ENCODE measurements at places on chromosomes 6 and 20.

DNA sequence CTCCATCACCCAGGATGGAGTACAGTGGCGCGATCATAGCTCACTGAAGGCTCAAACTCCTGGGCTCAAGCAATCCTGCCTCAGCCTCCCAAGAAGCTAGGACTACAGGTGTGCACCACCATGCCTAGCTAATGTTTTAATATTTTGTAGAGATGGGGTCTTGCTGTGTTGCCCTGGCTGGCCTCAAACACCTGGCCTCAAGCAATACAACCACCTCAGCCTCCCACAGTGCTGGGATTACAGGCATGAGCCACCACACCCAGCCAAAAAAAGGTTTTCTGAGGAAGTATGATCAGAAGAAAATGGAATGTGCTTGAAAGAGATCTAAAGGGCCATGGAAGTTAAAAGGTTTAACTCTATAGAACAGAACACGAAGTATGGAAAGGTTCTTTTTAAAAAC, 8.7 kb downstream of the RBBP9 start:
- no peak for DNase-seq

DNA sequence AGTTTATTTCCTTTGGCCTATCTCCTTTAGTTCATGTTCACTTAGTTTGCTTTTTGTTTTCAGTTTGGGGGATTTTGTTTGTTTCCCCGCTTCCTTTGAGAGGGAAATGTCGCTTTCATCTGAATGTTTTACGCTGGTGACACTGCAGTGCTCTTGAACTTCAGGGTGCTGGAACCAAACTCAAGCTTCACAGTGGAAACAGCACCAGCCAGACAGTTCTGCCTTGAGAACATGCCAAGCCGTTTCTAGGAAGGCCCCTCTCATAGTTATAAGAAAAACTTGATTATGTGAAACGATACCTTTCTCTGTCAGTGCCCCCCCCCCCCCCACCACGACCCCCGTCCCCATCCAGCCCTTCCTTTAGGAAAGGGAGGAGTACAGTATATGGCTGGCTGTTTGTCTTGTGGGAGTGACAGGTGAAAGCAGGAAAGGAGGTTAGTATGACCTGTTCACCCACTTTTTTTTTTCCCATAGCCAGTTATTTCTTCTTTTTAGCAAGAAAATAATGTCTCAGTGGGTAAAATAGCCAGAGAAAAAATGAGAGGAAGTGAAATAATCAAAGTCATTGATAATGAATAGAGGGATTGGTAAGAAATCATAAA, 130.1 kb downstream of the LRRC1 start:
- DNase-seq = no peak

DNA sequence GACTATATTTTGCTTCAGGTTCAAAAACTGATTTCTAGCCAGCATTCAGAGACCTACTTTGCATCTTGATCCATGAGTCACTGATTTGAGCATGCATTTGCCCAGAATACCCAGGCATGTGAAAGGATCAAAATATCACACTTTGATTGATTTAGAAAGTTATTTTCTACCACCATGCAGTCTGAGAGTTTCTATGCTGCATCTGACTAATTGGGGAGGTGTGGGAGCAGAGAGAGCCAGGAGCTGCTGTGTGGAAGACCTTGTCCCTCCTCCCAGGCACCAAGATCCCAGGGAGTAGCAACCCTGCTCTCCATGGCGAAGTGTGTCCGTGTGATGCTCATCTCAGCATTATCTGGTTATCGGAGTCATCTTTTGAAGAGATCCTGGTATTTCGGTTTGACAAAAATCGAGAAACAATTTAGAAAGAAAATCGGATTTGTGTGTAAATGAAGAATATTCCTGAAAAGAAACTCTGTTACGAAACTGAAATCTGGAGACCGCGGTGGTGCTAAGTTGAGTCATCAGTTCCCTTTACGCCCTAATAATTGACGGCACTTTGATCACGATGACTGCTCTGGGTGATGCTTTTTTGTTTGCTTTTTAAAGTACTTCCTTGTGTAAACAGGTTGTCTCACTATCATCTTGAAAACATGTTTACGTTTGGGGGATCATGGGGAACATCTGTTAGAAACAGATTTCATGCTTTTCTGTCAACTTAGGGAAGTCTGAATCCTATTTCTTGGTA, 193.4 kb downstream of the BACH2 start:
- no peak for DNase-seq

DNA sequence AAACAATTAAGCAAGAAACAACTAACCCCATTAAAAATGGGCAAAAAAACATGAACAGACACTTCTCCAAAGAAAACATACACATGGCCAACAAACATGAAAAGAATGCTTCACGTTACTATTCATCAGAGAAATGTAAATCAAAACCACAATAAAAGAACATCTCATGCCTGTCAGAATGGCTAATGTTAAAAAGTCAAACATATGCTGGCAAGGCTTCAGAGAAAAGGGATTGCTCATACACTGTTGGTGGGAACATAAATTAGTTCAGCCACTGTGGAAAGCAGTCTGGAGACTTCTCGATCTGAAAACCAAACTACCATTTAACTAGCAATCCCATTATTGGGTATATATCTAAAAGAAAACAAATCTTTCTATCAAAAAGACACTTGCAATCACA, 217.5 kb downstream of the TINAG start:
- no peak for DNase-seq

- DNase-seq = peak; percentile 45
Measured at GRCh38 chr6:31822036-31822821, 5.3 kb upstream of the HSPA1B start.

DNA sequence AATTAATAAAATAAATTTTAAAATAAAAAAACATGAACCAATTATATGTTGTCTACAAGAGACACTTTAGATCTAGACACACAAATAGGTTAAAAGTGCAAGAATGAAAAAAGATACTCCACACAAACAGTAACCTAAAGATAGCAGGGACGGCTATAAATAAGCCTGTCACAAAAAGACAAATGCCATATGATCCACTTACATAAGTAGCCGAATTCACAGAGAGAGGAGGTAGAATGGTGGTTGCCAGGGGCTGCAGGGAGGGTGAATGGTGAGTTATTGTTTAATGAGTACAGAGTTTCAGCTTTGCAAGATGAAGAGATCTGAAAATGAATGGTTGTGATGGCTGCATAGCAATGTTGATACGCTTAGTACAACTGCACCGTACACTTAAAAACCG, 32.7 kb downstream of the KATNA1 start:
- no peak for DNase-seq

DNA sequence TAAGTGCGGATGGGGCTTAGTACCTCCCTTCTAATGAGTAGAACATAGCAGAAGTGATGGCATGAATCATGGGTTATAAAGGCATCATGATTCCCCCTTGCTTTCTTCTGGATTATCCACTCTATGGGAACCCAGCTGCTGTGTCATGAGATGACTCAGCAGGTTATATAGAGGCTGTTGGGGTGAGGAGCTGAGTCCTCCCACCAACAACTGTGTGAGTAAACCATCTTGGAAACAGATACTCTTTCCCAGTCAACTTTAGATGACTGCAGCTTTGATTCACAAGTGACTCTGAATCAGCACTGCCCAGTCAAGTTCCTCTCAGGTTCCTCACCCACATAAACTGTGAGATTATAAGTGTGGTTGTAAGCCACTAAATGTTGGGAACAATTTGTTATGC, 46.3 kb downstream of the FAM83B start:
- DNase-seq = no peak

- no peak for DNase-seq
Measured at GRCh38 chr20:63374504-63374903, 13.4 kb upstream of the CHRNA4 start.

- DNase-seq = no peak
Measured at GRCh38 chr6:20572940-20573339, 38.7 kb downstream of the CDKAL1 start.

GRCh38 chr6:36724514-36725390, 27.1 kb downstream of the RAB44 start:
- peak; percentile 31 for DNase-seq

- no peak for DNase-seq
Measured at GRCh38 chr20:63253438-63254231, 628 bp downstream of the NKAIN4 start.

GRCh38 chr20:1265226-1265915, 723 bp upstream of the SNPH start:
- DNase-seq = no peak

DNA sequence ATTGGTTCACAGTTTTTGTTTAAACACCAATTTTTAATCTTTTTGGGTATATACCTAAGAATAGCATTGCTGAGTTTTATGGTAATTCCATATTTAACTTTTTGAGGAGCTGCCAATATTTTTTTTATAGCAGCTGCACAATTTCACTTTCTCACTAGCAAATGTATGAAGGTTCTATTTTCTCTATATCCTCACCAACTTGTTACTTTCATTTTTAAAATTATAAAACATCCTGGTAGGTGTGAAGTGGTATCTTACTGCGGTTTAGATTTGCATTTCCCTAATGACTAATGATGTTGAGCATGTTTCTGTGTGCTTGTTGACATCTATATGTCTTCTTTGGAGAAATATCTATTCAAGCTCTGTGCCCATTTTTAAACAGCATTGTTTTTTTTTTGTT, 452.1 kb downstream of the GRIK2 start:
- no peak for DNase-seq

- no peak for DNase-seq
Measured at GRCh38 chr20:58408603-58409246, 19.7 kb downstream of the VAPB start.

DNA sequence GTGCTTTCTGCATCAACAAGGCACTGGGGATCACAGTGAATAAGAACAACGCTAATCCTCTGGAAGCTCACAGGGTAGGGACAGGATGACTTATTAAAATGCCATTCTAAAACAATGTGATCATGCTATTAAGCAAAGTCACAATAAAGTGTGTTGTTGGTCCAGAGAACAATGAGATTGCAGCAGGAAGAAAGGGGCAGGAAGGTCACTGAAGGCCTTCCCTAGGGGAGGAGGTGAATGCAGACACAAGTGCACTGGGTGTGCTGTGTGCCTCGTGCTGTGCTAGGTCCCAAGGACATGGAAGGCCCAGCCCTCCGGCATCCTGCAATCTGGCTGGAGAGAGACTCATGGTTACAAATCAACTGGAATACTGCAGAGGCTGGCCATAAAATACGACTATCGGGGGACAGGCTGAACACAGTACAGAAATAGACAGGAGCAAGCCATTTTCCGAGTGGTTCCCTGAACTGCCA, 55.7 kb downstream of the LYRM4 start:
- DNase-seq = no peak

GRCh38 chr6:90386399-90387382, 90.0 kb upstream of the BACH2 start:
- DNase-seq = no peak

GRCh38 chr6:37170273-37171200, 585 bp downstream of the PIM1 start:
- DNase-seq = peak; percentile 29

DNA sequence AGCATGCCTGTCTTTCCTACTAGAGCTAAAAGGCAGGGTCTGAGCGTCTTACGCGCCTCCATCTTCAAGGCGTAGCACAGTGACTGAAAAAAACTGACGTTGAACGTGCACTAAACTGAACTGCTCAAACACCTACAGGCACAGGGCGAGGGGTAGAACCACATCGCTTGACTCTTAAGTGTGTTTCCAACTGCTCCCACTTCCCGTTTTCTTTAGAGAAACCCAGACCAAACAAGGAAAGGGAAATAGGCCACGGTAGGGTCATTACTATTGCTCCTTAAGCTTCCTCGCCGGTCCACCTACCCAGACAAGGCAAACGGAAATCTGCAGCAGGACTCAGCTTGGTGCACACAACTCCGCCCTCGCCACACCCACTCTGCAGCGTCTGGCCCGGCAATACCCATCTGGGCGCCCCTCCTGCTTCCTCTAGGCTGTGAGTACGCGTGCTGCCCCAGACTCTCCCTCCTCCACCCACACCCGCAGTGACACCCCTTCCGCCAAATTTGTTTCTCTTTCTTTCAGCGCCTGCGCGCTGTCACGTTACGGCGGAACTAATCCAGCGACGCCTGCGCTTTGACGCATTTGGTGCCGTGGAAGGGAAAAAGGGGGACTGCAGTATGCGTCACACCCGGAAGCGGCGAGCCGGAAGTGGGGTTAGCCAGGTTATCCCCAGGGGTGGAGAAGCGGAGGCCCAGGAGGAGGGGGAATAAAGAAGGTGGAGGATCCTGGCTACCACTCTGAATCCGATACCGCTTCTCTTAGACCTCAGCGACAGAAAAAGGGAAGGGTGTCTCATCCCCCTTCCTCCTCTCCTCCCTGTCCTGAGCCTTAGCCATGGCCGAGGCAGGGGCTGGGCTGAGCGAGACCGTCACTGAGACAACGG, at the start of gene PPP1R11:
TSS of gene PPP1R11 (plus strand) at position 622 of the 883 bp plus-strand sequence. CDS start at position 835, 213 bp downstream.
- DNase-seq = peak; percentile 95

DNA sequence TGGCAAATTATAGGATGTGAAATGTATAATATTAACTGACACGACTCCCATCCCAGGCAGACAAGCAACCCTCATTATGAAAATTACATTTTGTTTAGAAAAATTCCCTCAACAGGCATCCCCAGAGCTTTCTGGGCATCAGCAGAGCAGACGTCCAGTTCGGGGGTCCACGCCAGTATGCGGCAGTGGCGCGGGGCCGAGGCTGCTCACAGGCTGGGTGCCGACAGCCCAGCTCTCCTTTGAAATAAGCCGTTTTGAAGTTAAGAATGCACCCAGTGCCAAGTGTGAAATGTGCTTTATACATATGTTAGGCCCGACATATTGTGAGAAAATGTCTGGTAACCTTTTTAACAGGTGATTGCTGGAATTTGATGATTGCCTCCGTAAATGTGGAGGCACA, 50.4 kb downstream of the RPP40 start:
- DNase-seq = no peak

DNA sequence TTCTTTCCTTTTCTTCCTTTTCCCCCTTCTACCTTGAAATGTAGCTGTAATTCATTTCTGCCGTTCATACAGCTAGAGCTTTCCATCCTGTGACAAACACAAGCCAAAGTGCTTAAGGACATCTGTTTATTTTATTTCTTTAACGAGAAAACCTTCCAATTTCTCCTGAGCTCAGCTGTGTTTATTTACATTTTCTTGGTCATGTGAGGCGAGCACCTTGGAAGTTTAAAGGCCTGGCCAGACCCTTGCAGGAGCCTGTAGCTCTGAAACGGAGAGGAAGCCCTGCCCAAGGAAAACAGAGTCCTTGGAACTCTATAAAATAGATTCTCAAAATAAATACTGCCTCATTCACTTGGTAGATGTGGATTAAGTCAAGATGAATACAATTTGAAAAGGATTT, 223.1 kb downstream of the EYA2 start:
- DNase-seq = no peak

- no peak for DNase-seq
Measured at GRCh38 chr6:37723016-37723415, 25.3 kb upstream of the MDGA1 start.

- DNase-seq = no peak
Measured at GRCh38 chr6:159390381-159390780, 221.2 kb downstream of the FNDC1 start.

DNA sequence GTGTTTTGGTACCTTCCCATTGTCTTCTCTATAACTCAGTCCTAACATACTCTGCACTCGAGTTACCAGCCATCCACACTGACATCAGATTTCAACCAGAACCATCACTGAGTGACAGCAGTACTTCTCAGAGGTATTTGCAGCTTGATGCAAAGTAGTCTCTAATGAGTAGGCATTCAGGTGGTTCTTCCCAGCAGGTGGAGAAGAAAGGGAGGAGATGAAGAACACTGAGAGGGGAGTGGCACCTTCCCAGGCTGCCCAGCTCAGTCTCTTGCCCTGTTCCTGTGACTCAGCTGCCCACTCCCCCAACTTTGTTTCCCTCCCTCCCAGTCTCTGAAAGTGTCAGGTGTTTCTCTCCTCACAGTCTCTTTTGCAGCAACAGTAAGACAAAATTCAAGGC, 38.7 kb upstream of the SMIM28 start:
- DNase-seq = no peak

Data from T-helper 9 cell (primary cell).